ENCODE measurements at places on chromosomes 1 and 21.
A peak's percentile ranks its signal among the peaks of the same experiment; 100 is the strongest.

DNA sequence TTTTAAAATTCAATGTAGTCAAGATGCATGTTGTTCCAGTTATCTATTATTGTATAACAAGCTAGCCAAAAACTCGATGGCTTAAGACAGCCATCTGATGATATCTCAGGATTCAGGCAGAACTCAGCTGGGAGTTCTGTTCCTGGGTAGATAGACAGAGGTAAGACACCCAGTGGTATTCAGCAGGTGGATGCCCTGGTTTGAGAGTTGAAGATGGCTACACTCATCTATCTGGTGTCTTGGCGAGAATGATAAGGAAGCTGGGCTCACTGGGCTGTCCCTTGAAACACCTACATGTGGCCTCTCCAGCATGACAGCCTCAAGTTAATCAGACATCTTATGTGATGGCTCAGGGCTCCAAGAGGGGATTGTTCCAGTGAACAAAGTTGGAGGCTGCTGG, 3.3 kb upstream of the KCNK1 start:
- DNase-seq, result no peak

DNA sequence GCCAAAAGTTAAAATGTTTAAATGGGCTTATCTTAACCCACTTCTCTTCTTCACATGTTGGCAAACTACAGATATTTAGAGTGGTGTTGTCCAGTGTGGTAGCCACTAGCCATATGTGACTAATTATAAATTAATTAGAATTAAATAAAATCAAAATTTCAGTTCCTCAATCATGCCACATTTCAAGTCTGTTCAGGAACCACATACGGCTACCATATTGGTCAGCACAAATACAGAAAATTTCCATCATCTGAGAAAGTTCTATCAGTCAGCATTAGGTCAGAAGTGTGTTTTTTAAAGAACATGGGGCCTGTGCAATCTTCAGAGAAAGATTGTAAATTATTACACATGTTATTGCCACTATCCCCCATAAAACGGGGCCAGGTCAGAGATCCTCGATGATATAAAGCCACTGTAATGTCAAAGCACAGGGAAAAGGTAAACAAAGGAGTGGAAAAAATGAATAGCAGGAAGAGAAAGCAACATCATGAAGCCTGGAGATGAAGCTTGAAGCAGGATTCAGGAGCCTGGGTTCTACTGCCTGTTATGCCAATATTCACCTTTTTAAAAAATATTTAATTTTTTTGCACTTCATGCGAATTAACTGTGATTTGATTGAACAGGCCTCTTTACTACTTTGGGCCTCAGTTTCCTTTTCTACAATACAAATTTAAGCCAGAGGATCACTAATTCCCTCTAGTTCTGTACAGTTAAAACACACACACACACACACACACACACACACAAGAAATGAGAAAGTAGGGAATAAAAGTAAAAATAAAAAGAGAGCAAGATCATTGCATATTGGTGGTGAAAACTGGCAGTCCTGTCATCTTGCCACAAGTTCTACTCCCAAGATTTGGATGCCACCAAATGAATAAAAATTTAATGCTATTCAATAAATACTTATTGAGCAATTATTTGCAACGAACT, 2.3 kb downstream of the RSBN1 start:
- DNase-seq, result no peak

- DNase-seq, result no peak
Observed at GRCh38 chr1:203937678-203938330, 76.4 kb downstream of the SNRPE start.

GRCh38 chr1:209844695-209845407, 17.1 kb downstream of the UTP25 start:
- DNase-seq, result peak; percentile 5

- DNase-seq, result no peak
Observed at GRCh38 chr1:217193151-217193550, 437.7 kb downstream of the GPATCH2 start.

GRCh38 chr1:56180520-56181190, 398.7 kb downstream of the PLPP3 start:
- DNase-seq, result no peak

DNA sequence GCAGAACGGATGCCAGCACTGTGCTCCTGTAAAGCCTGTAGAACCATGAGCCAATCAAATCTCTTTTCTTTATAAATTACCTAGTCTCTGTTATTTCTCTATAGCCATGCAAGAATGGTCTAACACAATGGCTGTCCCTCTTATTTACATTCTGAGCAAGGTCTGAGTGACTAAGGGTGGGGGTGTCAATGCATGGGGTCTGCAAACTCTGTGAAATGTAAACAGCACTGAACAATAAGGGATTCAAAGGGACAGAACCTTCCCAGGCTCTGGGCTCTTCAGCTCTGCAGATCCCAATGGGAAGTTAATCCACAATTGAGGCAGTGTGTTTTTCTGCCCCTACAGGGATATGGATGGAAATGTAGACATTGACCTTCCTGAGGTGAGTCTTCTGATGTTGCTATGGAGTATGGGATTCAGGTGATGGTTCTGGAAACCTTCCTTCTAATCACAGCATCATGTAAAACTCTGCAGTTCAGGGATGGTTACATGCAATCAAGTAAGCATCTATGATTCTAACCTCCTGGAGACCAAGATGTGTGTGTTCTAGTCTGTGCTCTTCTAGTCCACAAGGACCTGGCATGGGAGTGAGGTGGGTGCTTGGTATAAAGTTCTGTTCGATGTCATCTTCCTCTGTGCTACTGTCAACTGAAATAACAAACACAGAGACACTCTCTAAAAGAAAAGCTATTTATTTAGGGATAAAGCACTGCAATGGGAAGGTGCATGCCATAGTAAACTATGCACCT, 38.6 kb downstream of the CAPN9 start:
- no peak for DNase-seq

DNA sequence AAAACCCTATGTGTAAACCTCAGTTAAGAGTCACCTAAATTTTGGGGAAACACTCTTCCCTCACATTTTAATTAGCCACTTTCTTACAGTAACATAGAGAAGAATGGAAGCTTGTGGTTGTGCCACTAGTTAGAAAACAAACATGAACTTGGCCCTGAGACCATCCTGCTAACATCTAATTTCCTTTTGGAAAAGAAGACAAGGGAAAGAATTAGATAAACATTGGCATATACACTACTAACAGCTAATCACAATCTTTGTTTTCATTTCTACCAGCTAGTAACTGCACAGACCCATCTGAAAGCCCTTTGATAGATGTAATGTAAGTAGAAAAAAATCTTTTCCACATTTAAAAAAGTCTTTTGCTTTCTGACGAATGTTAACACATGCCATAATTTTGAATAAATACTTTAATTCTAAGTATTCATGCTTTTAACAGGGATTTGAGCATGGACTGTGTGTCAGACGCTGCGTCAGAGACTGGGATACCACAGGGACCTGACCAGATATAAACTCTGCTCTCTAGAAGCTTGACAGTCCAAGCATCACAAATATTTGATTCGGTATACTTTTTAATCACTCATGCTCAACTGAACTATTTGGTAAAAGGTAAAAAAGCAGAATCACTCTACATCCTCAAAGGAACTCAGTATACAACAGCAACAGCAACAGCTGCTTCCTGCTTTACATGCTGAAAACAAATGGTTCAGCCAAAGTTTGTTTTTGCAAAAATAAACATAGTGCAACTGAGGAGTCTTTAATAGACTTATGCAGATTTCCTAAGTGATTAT, 30.2 kb downstream of the DPH5 start:
- no peak for DNase-seq

- no peak for DNase-seq
Observed at GRCh38 chr1:199292896-199293295, 654.1 kb downstream of the PTPRC start.

- no peak for DNase-seq
Observed at GRCh38 chr1:184329962-184330868, 56.6 kb upstream of the C1orf21 start.

- peak; percentile 30 for DNase-seq
Observed at GRCh38 chr1:172708452-172708851, 49.5 kb downstream of the FASLG start.

DNA sequence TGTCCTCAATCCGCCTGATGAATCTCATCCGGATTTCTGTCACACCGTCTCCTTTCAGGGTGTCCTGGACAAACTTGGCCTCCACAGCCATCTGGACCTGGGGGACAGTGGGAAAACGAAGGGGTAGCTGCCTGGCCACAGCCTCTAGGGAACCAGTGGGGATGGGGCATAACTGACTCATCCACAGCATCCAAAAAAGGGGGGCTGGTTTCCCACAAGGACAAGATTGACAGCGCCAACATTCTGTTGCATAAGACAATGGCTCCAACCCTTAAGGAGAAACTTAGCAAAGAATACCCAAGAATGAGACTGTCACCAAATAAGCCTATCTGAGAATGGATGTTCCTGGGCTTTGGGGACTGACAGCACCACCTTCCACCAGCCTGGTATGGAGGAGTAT, 12.1 kb downstream of the TRAPPC3 start:
- no peak for DNase-seq

GRCh38 chr1:159781992-159782391, 1.2 kb downstream of the DUSP23 start:
- DNase-seq, result no peak

DNA sequence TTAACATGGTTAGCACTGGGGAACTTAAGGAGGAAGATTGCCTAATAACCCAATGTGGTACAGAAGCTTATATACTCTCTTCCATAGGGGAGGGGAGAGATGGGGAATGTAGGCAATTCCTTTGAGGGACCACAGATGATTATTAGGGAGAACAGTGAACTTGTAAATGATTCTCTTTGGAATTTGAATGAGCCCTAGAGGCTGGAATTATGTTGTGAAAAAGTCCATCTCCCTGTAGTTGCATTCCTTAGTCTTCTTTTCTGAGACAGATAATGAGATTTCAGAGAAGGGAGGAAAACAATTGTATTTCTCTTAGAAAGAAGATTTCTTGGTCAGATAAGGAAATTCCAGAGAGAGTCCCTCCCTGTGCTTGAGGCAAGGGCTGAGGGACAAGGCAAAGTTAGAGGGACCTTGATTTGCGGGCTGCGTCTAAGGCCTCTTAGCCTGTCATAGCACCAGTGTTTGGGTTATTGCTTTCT, 89.0 kb upstream of the HMCN1 start:
- DNase-seq, result no peak

DNA sequence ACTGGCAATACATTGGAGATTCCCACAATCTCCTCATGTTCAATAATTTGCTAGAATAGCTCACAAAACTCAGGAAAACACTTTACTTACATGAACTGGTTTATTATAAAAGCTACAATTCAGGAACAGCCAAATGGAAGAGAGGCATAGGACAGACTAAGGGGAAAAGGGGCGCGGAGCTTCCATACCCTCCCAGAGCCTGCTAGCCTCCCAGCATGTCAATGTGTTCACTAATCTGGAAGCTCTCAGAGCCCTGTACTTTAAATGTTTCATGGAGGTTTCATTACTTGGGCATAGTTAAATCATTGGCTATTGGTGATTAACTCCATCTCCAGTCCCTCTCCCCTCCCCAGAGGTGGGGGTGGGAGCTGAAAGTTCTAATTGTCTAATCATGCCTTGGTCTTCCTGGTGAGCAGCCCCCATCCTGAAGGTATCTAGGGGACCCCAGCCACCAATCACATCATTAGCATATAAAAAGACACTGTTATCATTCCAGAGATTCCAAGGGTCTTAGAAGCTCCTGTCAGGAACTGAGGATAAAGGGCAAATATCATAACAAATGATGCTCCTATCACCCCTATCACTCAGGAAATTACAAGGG, 10.9 kb upstream of the DMRTB1 start:
- DNase-seq, result no peak

- DNase-seq, result no peak
Observed at GRCh38 chr1:203477748-203478147, 2.1 kb downstream of the PRELP start.

Data from NCI-H510A treated with DMSO at 0.1 percent for 48 hours (cell line).